Activated naive CD8-positive, alpha-beta T cell treated with anti-CD3 and anti-CD28 coated beads, Interleukin-2, amount 50 U/mL, for 24 hours (primary cell): ENCODE measurements at places on chromosomes 3 and 15.

- DNase-seq: no peak
Measured at GRCh38 chr15:91780387-91780786, 73.1 kb upstream of the SLCO3A1 start.

- peak; percentile 30 for DNase-seq
Measured at GRCh38 chr3:122533931-122534334, 19.2 kb upstream of the KPNA1 start.

DNA sequence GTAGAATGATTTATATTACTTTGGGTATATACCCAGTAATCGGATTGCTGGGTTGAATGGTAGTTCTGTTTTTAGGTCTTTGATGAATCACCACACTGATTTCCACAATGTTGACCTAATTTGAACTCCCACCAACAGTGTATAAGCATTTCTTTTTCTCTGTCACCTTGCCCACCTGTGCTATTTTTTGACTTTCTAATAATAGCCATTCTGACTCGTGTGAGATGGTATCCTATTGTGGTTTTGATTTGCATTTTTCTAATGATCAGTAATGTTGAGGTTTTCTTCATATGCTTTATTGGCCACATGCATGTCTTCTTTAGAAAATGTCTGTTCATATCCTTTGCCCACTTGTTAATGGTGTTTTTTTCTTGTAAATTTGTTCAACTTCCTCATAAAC, 340.8 kb downstream of the PLOD2 start:
- DNase-seq: no peak

GRCh38 chr3:100483529-100483928, 8.9 kb upstream of the TMEM45A start:
- no peak for DNase-seq

- DNase-seq: no peak
Measured at GRCh38 chr3:171374661-171375285, 85.4 kb downstream of the TNIK start.

GRCh38 chr3:52122491-52122890, 31.7 kb downstream of the POC1A start:
- DNase-seq: no peak
